ENCODE measurements at places on chromosomes 5 and 9.

DNA sequence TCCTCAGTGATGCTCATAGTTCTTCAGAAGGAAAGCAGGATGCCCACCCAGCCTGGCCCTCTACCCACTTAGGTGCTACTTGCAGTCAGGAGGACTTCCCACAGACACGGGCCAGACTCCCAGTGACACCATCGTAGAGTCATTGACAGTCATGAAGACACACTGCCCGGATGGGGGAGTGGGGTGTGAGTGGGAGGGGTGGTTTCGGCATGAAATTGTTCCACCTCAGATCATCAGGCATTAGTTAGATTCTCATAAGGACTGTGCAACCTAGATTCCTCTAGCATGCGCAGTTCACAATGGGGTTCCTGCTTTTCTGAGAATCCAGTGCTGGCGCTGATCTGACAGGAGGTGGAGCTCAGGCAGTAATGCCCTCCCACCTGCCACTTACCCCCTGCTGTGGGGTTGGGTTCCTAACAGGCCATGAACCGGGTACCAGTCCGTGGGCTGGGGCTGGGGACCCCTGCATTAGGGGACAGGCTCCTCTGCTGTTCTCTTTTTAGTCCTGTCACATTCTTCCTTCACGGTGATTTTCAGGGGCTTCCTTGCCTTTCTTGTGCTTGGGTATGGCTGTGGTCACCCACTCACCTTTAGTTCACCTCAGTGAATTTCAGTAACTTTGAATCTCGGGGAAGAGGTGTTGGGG, 88.2 kb upstream of the ANKRD55 start:
- DNase-seq = no peak

DNA sequence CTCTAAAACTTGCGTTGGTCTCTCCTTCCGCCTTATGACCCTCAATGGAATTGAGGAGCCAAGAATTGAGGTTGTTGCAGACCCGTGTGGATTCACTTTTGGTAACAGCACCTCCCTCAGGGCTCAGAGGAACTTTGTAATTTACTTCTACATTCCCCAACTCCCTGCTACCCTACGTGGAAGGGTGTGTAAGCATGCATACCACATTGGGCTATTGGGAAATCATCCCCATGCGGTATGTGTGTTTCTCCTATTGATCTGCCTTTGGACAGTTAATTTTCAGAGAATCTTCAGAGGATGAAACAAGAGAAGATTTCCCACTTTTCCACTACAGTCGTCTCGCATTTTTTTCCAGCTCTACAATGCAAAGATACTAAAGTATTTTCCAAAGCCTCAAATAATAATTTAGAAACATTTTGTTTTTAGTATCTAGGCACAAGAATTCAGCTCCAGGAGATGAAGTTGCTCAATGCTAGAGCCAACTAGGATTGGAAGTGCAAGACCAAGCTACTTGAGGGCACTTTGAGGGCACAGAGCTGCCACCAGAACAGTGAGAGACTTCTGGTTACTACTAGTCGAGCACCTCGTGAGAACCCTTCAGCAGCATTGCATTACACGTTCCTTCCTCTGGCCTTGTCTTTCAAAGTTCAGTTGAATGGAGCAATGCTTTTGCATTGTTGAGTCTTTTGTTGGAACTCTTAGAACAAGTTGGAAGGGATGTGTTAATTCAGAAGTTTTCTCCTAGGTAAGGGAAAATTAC, 3.4 kb downstream of the C1QTNF3 start:
- DNase-seq = no peak

- no peak for DNase-seq
Measured at GRCh38 chr9:1050125-1050895, at the start of gene DMRT2. TSS of gene DMRT2 (plus strand) at chr9:1050357. CDS start at chr9:1051614, 1,257 bp downstream.

DNA sequence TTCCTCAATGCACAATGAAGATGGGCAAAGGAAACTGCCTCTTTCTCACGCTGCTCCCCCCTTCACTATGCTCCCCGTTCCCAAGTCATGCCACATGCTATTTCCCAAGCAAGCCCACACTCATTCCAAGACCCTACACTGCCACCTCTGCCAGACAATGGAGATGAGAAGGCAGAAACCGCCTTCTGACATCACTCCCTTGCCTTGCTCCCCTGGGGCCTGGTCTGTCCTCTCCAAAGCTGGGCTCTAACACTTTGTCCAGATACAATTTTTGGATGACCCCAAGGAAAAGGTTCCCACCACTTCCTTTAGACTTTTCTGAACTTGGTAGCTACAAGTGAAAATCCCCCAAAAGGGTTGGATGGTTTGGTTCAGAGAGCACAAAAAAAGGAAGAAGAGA, 7.2 kb upstream of the ADRA1B start:
- DNase-seq = no peak

GRCh38 chr5:138626333-138626944, 51.2 kb upstream of the HSPA9 start:
- DNase-seq = no peak

DNA sequence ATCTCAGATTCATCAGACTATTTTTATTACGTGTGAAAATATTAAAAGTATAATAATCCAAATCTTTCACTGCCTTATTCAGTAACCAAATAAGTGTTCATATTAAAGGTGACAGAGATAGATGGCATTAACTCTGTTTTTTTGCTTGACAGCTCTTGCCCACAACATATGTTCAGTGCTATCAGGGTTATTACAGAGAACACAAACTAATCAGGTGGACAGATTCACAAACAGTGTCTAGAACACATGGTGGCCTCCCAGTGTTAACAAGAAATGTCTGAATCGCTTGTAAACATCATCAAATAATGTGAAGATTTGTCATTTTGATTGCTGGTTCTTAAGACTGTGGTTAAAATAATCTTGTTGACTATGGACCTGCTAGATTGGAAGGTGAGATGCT, 609.1 kb upstream of the GRAMD2B start:
- no peak for DNase-seq

GRCh38 chr5:13246053-13246452, 698.4 kb downstream of the DNAH5 start:
- DNase-seq = no peak

DNA sequence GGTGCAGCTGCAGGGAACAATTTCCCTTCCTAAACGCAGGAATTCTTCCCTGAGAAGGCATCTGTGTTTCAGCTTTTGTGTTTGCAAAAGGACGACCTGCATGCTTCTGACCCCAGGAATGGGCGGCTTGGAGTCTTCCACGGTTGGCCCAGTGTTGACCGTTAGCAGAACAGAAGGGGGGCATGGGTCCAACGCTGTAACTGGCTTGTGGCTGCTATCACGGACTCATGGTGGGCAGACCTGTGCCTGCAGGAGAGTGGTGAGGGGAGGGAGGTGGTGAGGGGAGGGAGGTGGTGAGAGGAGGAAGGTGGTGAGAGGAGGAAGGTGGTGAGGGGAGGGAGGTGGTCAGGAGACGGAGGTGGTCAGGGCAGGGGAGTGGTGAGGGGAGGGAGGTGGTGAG, 388.6 kb upstream of the IRX4 start:
- DNase-seq = no peak

DNA sequence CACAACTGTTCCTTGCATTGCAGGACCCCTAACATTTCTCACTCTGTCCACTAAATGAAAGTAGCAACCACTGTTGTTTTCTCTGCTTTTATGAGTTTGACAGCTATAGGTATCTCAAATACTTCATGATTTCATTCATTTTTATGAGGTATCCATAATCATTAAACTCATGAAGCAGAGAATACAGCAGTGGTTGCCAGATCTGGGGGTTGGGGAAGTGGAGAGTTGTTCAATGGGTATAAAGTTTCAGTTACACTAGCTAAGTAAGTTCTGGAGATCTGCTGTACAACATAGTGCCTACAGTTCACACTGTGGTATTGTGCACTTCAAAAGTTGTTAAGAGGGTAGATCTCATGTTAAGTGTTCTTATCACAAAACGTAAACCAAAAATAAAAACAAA, 23.4 kb upstream of the CAMK4 start:
- DNase-seq = no peak

- DNase-seq = no peak
Measured at GRCh38 chr9:97714435-97714834, 17.3 kb upstream of the XPA start.
